ENCODE measurements at places on chromosomes 1 and 21.

- DNase-seq, result no peak
Measured at GRCh38 chr1:32948390-32948722, 16.3 kb downstream of the RNF19B start.

DNA sequence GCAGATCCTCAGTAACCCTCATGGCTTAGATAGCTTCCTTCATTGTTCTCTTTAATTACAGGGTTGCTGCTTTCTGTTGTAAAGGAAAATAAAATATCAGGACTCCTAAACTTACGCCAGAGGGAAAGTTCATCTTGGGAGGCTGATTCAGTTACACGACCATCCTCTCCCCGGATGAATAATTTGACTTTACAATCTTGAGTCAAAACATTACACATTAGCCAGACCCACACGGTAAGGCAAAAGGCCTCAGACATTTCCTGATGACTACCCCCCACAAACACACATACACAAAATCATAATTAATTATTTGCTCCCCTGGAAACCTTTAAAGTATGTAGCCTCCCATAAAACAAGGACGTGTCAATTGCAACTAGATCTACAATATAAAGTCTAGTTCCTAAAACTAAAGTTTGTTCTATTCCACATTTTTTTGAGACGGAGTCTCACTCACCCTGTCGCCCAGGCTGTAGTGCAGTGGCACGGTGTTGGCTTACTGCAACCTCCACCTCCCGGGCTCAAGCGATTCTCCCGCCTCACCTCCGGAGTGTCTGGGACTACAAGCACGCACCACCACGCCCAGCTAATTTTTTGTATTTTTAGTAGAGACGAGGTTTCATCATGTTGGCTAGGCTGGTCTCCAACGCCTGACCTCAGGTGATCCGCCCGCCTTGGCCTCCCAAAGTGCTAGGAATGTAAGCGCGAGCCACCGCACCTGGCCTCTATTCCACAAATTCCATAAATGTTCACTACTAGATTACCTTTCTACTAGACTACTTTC is 830 bp upstream of the PRDX1 start:
- DNase-seq, result no peak

DNA sequence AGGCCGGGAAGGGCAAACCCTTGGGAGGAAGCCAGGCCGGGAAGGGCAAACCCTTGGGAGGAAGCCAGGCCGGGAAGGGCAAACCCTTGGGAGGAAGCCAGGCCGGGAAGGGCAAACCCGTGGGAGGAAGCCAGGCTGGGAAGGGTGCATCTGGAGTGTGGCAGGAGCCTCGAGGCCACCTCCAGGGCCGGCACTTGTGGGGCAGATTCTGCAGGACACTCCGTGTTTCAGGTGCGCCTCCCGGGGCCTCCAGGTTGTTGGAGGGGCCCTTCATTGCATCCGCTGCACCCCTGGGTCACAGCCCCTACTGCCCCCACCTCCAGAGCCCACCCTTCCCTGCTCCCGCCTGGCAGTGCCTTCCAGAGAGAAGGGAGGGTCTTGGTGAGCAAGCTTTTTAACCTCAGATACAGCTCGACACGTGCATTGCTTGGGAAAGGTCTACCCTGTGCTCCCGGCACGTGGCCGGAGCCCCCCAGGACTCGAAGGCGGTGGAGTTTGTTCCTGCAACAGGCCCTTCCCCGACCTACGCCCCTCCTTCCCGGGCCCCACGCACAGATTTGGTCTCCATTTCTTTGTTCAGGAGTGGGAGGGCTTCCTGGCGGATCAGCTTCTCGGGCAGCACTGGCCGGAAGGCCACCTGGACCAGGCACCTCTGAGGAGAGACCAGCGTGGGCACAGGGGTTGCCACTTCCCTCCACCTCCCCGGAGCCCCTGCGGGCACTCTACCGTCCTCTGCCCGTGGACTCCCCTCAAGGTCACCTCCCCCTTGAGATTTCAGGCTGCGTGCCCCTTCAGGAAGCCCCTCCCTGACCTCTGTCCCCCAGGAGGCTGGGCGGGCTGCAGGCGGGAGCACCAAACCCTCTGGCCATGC is 9.4 kb upstream of the TMEM52 start:
- DNase-seq, result no peak

DNA sequence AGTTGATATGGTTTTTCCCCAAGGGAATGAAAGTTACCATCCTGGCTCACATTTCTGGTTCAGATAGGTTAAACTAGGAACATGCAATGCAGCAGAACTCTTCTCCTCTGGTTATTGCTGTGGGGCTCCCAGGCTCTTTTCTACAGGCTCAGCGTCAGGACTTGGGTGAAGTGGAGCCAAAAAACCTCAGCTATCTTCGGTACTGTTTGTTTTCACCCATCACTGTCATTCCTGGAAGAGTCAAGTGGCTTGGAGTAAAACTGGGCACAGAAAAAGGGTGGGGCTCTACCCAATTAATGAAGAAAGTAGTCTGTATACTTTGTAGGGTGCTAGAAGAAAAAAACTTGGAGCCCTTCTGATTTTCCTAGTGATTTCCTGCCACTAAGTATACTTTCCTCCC is 9.4 kb downstream of the WNT2B start:
- no peak for DNase-seq

- DNase-seq, result no peak
Measured at GRCh38 chr21:37427221-37427620, 60.6 kb downstream of the DYRK1A start.

GRCh38 chr1:11749203-11749689 is 12.7 kb upstream of the C1orf167 start:
- DNase-seq, result peak; percentile 41

GRCh38 chr21:35737899-35738346 is 322.4 kb downstream of the SETD4 start:
- no peak for DNase-seq

- DNase-seq, result peak; percentile 90
Measured at GRCh38 chr1:161045736-161046604, at the start of gene USF1. Gene USF1 (minus strand): TSS chr1:161045977. CDS start chr1:161043275, 2,702 bp downstream.

DNA sequence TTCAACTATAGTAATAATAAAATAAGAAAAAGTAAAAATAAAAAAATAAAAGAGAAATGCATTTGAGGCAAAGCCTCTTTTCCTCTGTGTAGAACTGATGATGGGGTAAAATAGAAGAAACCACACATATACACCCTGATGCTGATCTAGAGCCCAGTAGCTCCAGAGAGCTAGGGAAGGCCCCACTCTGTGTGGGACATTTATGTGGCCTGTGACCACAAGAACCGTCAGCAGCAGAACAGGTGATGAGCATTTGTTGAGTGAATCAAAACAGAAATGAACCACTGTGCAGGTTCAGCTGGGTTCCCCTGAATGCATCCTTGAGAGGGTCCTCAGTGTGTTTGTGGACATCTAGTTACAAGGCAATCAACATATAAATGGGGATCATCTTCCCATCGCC is 221.8 kb upstream of the HOOK1 start:
- DNase-seq, result no peak

DNA sequence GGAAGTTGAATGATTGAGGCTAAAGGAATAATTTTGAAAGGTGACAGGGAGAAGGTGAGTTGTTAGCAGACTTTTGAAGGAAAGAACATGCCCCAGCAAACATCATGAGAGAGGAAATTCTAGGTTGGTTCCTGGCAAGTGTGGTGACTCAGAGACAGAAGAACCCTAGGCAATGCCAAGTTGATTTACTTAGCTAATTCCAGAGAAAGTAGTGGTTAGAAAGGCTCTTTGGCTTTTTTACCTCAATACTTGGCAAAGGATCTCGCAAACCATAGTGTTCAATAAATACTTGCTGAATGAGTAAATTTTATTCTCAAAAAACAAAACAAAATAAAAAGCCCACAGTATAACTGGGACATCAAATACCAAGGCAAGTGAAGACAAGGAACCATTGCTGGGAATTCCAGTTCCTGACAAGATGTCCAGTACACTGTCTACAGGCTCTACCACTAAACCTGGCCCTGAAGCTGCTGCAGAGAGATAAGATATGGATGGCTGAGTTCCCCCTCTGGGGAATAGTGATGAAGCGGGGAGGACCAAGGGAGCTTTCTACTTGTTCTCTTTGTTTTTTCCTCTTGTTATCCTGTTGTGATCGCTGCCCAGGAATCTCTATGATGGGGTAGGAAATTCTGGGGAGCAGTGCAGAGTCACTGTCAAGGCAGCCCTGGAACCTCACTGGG is 48.2 kb downstream of the IL12RB2 start:
- DNase-seq, result no peak

- DNase-seq, result peak; percentile 25
Measured at GRCh38 chr1:205226868-205227583, 720 bp upstream of the TMCC2 start.

DNA sequence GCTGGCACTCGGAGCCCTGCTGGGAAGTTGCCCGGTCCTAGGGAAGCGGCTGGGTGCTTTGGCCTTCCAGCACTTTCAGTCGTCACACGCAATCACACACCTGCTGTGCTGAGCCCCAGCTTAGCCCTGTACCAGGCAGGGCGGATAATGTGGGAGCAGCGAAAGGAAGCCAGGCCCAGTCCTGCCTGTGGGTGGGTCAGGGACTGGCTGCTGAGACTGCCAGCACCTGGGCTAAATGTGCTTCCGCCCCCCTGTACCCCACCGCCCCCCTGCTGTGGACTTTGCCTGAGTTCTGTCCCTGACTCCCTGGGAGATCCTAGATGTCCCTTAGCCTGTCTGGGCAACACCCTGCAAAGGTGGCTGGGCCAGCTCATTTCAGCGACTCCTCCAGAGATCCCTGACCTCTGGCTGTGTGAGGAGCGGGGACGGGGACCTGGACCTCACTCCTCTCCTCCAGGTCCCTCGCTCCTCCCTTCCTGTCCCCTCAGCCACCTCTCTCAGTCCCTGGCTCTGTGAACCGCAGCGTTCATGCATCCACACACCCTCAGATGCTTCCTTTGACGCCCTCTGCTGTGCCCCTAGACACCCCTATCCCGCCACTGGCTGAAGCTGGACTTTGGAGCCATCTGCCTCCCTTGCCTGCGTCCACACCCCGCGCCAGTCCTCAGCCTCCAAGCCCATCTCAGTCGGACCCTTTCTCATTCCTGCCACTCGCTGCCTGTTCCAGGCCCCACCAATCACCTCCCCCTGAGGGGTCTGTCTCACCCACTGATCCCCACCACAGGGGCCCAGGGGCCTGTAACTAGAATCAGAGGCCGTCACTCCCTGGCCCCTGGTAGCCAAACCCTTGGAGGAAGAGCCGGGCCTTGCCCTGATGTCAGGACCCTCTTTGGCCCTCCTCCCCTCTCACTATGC is 1.4 kb downstream of the MMEL1 start:
- no peak for DNase-seq

- DNase-seq, result no peak
Measured at GRCh38 chr1:10671090-10671489, 125.4 kb downstream of the CASZ1 start.

- DNase-seq, result no peak
Measured at GRCh38 chr1:57447551-57447950, 23.7 kb upstream of the DAB1 start.

GRCh38 chr21:37028570-37028969 is 22.1 kb downstream of the RIPPLY3 start:
- no peak for DNase-seq

- no peak for DNase-seq
Measured at GRCh38 chr1:99657213-99658030, 11.5 kb downstream of the PALMD start.

GRCh38 chr1:224300346-224300745 is 29.6 kb downstream of the NVL start:
- DNase-seq, result no peak

- DNase-seq, result no peak
Measured at GRCh38 chr1:203381151-203381751, 30.3 kb upstream of the FMOD start.

- DNase-seq, result peak; percentile 79
Measured at GRCh38 chr1:59814180-59814900, 409 bp upstream of the HOOK1 start.

DNA sequence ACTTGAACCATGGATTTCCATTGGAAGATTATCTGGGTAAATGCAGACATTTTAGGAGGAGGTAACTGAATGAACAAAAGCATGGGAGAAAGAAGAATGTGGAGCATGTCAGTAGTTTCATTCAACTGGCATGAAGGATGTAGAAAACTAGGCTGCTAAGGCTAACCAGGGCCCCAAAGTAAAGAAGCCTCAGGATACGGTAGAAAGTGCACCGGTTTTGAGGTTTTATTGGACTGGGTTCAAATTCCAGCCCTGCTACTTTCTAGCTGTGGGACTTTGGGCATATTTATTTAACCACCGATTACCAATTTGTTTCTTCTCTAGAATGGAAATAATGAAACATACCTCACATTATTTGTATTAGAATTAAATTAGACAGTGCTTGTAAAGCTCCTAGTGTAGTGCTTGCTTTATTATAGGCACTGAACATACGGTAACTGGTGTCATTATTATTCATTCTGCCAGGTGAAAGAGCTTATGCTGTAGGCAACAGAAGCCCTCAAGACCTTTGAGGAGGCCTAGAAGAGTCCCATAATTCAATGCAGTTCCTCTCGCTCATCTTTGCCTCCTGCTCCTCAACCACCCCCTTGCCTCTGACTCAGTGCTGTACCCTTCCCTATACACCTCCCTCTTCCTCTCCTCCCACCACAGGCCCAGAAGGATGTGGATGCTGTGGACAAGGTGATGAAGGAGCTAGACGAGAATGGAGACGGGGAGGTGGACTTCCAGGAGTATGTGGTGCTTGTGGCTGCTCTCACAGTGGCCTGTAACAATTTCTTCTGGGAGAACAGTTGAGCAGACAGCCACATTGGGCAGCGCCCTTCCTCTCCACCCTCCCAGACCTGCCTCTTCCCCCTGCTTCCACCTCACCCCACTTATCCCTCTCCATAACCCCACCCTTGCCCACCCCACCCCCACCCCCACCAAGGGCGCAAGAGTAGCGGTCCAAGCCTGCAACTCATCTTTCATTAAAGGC is 2.5 kb upstream of the CHTOP start:
- no peak for DNase-seq

- peak; percentile 72 for DNase-seq
Measured at GRCh38 chr1:166166698-166167571, at the start of gene FAM78B. Gene FAM78B (minus strand): TSS chr1:166167001. CDS start chr1:166166248, 753 bp downstream.

GRCh38 chr1:167082511-167083027 is 7.6 kb downstream of the GPA33 start:
- DNase-seq, result no peak

- DNase-seq, result no peak
Measured at GRCh38 chr1:177282976-177283375, 112.2 kb downstream of the BRINP2 start.

DNA sequence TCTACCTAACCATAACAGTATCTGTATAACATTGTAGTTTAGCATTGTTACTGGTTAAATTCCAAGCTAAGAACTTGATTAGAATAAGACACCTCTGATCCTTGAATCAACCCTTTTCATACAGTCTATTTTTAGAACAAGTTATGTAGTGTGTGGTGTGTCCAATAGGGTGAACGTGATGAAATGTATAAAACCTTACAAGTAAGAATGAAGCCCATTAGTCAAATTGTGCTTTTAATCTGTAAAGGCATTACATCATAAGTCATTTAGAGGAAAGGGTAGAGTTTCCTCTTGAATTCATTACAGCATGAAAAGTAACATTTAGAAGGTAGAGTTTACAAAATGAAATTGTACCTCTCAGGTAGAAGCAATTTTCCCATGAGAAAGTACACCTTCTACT is 479.2 kb downstream of the LTN1 start:
- no peak for DNase-seq

DNA sequence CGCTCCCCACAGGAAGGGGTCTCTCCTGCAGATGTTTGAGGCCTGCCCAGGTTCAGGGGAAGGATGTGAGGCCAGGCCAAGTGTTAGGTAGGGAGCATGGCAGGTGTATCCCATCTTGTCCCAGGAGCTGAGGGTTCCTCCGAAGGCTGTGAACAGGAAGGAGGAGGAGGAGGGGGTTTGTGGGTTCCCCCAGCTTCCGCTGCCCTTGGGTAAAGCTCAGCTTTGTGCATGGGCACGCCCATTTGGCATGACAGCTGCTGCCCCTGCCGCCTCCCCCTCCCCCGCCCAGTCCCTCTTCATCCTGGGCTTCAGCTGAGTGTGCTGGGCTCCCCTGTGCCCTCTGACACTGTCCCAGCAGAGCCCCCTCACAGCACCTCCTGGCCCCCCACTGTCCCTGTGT is 25.5 kb downstream of the TNFRSF8 start:
- DNase-seq, result no peak
